A549 treated with dexamethasone at 1 μM for 4 hours (cell line): ENCODE measurements at places on chromosomes 7 and 10. TPM values are rescaled to one million over a fixed set of nuclear protein-coding genes. Genes with fewer than 3 reads are reported as not detected.

Gene AP1S1
- total RNA-seq: 124 to 149 TPM (median 129 TPM) in 5 replicates

Gene CD36
- total RNA-seq: 0.06 to 0.15 TPM (median 0.08 TPM) in 4 of 5 replicates, not detected in the other

Gene FAM13C
- total RNA-seq: 0.07 to 0.32 TPM (median 0.14 TPM) in 4 of 5 replicates, not detected in the other

Gene TBRG4
- 87.5 to 109 TPM (median 102 TPM) in 5 replicates for total RNA-seq

Gene STRIP2
- 5.1 to 7.7 TPM (median 5.6 TPM) in 5 replicates for total RNA-seq

Gene MASTL
- 18.2 to 21.2 TPM (median 19.9 TPM) in 5 replicates for total RNA-seq

Gene GHRHR
- total RNA-seq: 0.06 TPM in 1 of 5 replicates, not detected in the others

Gene SLC16A9
- 0.07 to 0.16 TPM (median 0.08 TPM) in 5 replicates for total RNA-seq

Gene LRRC18
- not detected in 5 replicates for total RNA-seq

Gene AKR1C3
- 1,052 to 1,178 TPM (median 1,142 TPM) in 5 replicates for total RNA-seq

Gene OR6V1
- total RNA-seq: not detected in 5 replicates

Gene ELOVL3
- total RNA-seq: 0.21 to 0.37 TPM (median 0.34 TPM) in 5 replicates

Gene DYNC1I1
- 0.11 to 0.25 TPM (median 0.13 TPM) in 5 replicates for total RNA-seq

Gene AIMP2
- total RNA-seq: 77.8 to 91.5 TPM (median 85.4 TPM) in 5 replicates

Gene ELN
- total RNA-seq: 0.12 to 0.25 TPM (median 0.16 TPM) in 5 replicates

Gene PALD1
- 4.8 to 6.9 TPM (median 6.7 TPM) in 5 replicates for total RNA-seq

Gene NCAPG2
- total RNA-seq: 31.8 to 43.6 TPM (median 39.1 TPM) in 5 replicates

Gene ASZ1
- not detected in 5 replicates for total RNA-seq

Gene GBX1
- total RNA-seq: 0.09 to 0.22 TPM (median 0.13 TPM) in 4 of 5 replicates, not detected in the other

Gene PIK3CG
- total RNA-seq: not detected in 5 replicates
